ENCODE measurements at places on chromosomes 3 and 15.

- no peak for DNase-seq
Measured at GRCh38 chr3:76370749-76371520, 585.6 kb upstream of the ZNF717 start.

GRCh38 chr3:127043731-127044510 is 61.0 kb downstream of the PLXNA1 start:
- DNase-seq = no peak

GRCh38 chr3:193812791-193813500 is 219.9 kb downstream of the OPA1 start:
- DNase-seq = no peak

DNA sequence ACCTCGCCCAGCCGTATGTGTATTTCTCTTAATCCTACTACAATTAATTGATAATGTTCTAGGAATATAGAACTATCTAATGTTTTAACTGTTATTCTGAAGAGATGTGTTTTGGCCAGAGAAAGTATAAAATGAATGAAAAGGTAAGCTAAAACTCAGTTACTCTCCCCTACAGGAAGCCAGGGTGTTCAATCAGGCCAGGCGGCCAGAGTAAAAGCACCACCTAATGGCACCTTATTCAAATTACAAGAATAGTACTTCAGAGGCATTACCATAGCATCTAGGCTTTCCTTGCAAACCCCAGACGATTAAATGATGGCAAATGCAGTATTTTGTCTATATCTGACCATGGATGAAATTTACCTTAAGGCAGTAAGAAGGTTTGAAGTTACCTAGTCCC is 10.4 kb downstream of the SLC12A8 start:
- DNase-seq = no peak

- DNase-seq = no peak
Measured at GRCh38 chr3:152184971-152185686, 83.6 kb upstream of the MBNL1 start.

DNA sequence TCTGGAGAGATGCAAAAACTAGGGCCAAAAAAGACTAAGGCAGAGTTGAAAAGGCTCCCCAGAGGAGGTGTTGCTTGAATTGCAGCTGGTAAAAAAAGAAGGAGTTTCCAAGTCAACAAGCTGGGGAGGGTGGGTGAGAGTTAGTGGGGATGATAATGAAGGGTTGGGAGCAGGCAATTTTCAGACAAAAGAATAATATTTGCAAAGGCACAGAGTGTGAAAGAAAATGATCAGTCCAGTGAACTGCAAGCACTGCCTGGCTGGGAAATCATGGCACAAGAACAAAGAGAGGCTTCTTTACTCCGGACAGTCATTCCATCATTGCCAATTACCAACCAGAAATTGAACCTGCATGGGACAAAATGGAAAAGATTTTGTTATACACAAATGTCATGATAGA is 42.2 kb downstream of the C3orf85 start:
- no peak for DNase-seq

DNA sequence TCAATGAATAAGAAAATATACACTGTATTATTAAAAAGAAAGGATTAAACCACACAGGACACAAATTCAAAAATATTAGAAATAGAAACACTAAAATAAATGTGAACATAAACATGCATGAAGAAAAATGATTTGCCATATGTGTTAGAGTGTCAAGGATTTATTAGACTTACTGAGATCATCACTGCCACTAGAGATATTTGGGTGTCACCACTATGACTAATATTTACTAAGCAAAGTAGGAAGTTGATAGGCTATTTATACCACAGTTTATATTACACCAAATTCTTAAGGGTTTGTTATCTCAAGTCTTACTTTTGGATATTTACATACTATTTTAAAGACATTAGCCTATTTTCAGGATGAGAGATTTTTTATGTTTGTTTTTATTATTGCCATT is 575.0 kb upstream of the SGO1 start:
- DNase-seq = no peak

- no peak for DNase-seq
Measured at GRCh38 chr3:52087731-52088130, 31.4 kb upstream of the DUSP7 start.

- no peak for DNase-seq
Measured at GRCh38 chr15:70742928-70743327, 20.4 kb downstream of the UACA start.

- DNase-seq = no peak
Measured at GRCh38 chr3:27719314-27720003, 2.7 kb downstream of the EOMES start.

GRCh38 chr3:133573629-133574194 is at the start of gene CDV3:
CDV3 (plus strand) TSS chr3:133573686; CDS start chr3:133574045, 359 bp downstream.
- no peak for DNase-seq

DNA sequence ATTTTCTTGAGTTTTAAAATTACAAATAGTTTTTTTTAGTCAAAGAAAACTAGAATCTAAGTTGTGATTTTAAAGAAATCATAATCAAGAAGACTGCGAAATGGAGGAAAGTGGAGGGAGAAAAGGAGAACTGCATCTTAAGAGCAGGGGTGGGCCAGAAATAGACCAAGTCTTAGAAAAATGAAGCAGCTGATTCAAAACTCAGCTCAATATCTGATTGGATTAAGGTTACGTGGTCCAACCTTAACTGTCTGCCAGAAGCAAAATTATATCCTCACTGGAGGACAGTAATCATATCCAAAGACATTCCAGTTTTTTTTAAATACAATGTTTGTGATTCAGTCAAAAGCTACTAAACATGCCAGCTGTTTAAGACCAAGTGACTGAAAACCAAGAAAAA is 41.4 kb downstream of the CHSY1 start:
- no peak for DNase-seq

- no peak for DNase-seq
Measured at GRCh38 chr15:80031841-80032240, 27.6 kb upstream of the ZFAND6 start.

GRCh38 chr3:122466701-122467240 is 48.0 kb downstream of the KPNA1 start:
- DNase-seq = no peak

GRCh38 chr3:122984007-122984406 is 43.6 kb downstream of the SEMA5B start:
- DNase-seq = no peak

- no peak for DNase-seq
Measured at GRCh38 chr15:98927996-98928395, 79.6 kb downstream of the PGPEP1L start.

GRCh38 chr15:96345560-96346399 is 15.3 kb downstream of the NR2F2 start:
- no peak for DNase-seq

DNA sequence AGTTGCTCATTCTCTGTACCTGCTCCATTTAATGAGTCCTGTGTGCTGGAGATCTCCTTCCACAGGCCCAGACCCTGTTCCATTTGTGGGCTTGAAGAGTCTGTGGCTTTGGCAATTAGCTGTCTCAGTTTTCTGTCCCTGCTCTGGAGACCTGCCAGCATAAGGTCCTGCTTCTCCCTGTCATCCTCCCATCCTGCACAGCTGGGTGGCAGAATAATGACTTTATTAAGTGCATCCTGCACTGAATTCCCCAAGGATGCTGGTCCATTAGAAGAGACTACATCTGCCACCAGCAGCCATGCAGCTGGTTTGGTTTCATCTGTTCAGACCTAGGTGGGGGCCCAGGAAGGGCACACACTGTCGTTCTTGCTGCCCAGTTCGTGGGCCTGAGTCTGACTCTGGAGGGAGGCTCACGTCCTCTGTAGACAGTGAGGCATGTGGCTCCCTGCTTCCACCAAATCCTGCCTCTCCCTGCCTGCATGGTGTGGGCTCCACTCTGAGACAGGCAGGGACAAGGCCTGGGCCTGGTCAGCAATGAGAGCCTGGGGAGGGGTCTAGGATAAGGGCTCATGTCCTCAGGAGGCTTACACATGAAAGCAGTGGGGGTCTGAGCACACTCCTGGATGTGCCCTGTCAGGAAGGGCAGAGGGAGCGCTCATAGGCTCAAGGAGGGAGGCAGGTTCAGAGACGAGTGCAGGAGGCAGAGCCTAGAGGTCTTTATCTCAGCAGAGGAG is 78.4 kb upstream of the PRR23E start:
- no peak for DNase-seq

- DNase-seq = no peak
Measured at GRCh38 chr3:23221136-23221535, 18.0 kb downstream of the UBE2E2 start.

- no peak for DNase-seq
Measured at GRCh38 chr15:68635141-68635540, 56.3 kb downstream of the CORO2B start.

DNA sequence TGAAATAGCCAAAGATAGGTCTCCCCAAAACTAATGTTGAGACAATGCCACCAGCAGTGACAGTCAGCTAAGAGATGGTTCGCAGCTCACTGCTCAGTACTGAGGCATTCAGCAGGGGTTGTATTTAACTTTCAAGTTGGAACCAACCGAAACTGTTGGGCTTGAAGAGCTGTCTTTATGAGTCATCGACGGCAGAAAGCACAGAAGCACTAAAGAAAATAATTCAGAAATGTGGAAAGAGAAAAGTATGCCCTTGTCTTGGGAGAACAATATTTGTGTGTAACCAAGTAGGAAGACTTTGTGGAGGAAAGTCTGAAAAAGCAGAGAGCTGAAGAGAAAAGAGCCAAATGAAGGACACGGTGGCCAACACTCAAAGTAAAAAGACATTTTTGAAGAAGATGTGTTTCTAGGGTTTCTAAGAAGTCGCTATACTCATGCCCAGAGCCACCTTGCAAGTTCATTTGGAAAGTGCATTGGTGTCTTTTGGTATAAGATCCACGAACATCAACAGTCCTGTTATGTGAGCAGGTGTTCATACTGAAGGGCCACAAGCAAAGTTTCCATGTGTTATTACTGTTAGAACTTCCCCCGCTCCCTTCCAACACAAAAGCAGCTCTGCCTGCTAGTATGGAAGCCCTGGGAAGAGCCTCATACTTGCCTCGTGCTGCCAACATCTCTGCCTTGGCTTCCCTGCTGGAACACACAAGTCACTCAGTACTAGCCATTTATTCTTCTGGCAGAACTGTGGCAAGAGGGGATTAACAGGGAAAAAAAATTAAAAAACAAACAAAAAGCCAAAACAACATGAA is 4.1 kb upstream of the RARB start:
- DNase-seq = no peak

GRCh38 chr3:12972043-12972442 is 101.2 kb downstream of the IQSEC1 start:
- no peak for DNase-seq

- DNase-seq = no peak
Measured at GRCh38 chr15:40894681-40895448, 615 bp downstream of the VPS18 start.

DNA sequence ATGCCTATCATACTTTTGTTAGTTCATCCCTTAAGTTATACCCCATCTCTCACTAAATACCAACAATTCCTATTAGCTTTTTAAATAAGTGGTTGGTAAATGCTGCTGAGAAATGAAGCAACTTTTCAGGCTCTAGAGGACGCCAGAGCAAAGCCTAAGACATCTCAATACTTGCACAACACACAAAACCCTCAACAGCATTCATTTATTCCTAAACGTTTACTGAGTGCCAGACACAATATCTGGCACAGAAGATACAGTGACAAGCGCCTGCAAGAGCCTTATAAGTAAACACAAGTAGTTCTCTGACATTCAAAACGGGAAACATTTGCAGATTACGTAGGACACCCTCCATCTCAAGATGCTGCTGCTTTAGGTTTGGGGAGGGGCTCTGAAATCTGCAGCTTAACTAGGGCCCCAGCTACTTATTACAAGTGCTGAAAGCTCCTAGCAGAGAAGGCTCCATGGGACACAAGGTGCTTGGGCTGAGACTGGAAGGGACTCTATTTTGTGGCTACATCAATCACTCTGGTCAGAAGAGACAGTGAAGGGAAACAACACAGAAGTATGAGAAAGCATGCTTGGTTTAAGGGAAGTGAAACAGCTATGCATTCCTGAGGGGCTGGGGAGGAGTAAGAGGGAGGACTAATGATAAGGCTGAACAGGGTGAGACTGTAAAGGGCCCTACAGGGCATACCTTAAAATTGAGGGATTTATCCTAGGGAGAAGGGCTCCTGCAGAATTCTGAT is 311.3 kb downstream of the PLCL2 start:
- no peak for DNase-seq

DNA sequence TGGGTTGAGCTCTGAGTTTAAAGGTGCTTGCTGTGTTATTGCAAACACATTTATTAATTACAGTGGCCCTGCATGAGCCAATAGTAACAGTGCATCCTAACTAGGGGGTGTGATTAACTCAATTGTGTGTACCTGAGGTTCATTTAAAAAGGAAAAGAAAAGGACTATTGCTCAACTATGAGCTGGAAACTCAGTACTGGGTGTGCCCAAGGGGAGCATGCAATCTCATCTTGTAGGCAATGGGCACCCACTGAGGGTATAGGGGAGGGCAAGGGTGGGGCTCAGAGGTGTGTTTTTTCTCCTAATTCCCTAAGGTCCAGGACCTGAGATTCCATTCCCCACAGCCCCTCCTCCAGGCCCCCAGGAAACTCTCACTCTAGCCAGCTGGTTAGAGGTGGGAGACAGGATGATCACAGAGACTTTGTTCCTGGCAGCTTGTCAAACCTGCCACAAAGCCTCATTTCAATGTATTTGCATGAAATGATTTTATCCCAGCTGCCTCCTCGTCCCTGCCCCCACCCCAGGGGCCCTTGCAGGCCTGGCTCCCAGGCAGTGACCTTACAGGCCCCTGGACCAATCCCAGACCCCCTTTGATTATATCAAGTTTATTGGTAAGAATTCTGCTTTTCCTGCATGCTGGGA is 220.7 kb downstream of the TBC1D2B start:
- no peak for DNase-seq

All from cortex of kidney (tissue), 1 donor.